ENCODE measurements at places on chromosomes 5 and 9. TPM values are rescaled to one million over a fixed set of nuclear protein-coding genes. Genes with fewer than 3 reads are reported as not detected.

The RAB3C gene
- not detected for total RNA-seq

The SARDH gene
- total RNA-seq: 0.07 TPM

The TAF11L11 gene
- total RNA-seq: 0.11 TPM

The IZUMO3 gene
- not detected for total RNA-seq

The UBAP1 gene
- total RNA-seq: 48.7 TPM

The SPINK4 gene
- not detected for total RNA-seq

The SEMA5A gene
- not detected for total RNA-seq

The PFN3 gene
- not detected for total RNA-seq
